ENCODE measurements at places on chromosomes 11 and 22.

DNA sequence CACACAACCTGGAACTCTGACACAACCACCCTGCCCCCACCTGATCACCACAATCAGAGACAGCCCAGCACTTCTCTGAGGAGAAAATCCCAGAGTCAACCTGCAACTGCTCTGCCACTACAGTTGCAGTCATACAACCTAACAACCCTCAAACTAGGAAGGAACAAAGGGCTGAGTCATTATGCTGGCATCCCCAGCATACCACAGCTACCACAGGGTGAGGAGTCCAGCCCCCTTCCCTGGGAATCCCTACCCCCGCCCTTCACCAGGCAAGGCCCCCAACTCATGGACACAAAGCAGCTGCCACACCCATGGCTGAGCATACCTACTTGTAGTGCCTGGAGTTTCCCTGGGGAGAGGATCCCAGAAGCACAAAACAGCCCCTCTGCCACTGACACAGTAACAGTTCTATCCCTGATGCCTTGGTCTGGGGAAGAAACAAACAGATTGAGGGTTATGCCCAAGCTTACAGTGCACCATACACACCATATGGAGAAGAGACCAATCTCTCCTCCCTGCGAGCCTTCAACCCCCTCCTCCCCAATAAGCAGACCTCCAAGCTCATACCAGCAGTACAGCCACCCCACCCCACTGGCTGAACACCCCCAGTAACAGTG lies 68.5 kb upstream of the C11orf58 start:
- no peak for DNase-seq

DNA sequence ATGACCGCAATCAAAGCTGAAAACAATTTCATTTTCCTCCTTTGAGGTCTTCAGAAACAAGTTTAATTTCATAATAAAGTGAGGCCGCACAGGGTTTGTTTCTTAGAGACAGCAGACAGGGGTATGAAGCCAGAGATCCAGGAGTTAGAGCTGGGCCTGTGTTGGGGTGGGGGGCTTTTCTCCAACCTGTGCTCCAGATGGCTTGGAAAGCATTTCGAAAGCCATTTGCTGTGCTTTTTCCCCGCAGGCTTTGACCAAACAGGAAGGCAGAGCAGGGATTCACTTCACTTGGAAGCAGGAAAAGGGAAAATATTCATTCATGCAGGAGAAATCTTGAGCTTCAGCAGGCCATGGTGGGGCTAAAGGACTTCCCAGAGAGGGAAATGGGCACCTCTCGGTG lies 617.4 kb downstream of the SOX6 start:
- no peak for DNase-seq

GRCh38 chr11:76329084-76329648 lies 51.8 kb downstream of the THAP12 start:
- DNase-seq, result no peak

DNA sequence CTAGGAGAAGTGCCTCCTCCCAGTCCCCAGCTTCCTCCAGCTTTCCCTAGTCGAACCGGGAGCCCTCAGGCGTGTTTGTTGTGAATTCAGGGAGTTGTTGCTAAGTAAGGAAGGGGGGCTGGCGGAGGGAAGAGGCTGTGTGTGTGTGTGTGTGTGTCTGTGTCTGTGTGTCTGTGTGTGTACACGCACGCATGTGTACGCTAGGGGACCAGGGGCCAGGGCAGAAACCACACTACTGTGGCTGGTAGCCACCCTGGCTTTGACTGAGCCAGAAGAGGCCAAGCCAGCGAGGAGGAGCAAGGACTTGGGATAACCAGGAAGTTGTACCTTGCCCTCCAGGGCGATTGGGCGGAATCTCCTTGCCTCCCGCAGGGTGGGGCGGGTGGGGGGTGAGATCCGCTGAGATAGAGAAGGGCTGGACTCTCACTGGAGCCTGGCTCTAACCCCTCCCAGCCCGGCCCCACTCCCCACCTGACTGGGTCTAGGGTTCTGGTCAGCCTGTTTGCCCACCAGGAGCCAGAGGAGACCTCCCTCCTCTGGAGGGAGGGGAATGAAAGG lies 7.5 kb downstream of the BCL9L start:
- no peak for DNase-seq

DNA sequence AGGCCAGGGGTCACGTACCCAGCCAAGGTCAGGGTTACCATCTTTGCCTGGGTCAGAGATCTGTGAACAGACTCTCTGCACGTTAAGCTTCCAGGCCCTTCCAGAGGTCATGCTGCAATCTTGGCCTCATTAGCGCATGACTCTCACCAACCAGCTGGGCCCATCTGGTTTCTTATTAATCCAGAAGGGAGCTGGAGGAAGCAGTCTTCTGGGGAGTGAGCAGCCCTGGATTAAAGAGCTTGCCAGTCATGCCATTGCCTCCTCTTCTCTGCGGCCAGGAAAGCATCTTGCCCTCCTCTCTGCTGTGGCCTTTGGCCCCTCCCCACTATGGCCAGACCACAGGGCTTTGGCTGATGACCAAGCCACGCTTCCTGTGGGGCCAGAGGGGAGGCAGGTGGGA lies 57.4 kb downstream of the CHST1 start:
- DNase-seq, result no peak
